Stromal cell of bone marrow (primary cell): ENCODE measurements at places on chromosomes 1 and 21.

- no peak for DNase-seq
These were observed 550.6 kb downstream of the MATN1 start for GRCh38 chr1:30172757-30173156.

DNA sequence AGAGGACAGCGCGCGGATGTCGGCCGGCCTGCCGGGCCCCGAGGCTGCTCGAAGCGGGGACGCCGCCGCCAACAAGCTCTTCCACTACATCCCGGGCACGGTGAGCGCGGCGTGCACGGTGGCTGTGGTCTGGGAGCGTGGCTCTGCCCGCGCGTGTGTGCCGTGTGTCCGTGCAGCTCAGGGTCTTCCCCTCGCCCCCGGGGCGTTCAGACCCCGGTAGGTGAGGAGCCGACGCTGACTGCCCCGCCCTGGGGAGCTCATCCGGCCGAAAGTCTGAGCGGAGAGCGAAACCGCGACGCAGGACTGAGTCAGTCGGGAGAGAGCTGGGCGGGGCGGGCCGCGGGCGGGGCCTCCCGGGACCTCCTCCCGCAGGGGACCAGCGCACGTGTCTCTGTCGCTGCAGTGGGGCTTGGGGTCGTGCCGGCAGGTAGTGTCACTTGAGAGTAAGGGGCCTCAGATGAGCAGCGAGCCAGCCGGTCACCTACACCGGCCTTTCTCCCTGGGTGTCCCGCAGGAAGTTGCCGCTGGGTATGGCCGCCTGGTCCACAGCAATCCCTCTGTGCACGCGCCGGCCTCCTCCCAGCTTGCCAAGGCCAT lies 520 bp downstream of the PLEKHN1 start:
- peak; percentile 33 for DNase-seq

DNA sequence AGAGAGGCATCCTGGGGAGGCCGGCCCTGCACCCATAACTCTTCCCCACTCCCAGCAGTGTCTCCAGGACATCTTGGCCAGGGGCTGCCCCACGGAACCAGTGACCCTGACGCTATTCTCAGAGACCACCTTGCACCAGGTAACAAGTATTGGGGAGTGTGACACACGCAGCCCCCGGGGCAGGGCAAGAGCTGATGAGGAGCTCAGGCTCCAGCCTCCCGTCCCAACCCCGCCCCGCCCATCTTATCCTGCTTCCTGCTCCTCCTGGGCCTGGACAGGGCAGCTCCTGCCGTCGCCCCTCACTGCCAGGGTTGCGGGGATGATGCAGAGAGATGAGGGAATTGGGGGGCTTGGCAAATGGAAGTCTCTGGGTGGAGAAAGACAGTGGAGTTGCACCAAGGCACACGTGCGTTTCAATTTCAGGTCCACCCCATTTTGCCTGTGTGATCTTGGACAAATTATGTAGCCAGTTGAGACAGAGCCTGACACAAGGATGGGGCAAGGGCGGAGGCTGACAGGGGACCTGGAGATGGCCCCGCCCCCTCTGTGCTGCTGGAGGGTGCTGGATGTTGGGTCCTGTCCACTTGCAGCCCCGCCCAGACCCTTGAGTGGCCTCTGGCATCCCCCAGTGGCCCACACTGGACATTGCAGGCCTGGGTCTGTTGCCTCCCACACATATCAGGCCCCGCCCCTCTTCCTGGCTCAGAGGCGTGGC lies 10.7 kb downstream of the CLCNKA start:
- peak; percentile 56 for DNase-seq

GRCh38 chr1:55699228-55699627 lies 484.1 kb upstream of the USP24 start:
- no peak for DNase-seq

- DNase-seq = no peak
These were observed 23.6 kb downstream of the ARMH1 start for GRCh38 chr1:44698138-44698537.

DNA sequence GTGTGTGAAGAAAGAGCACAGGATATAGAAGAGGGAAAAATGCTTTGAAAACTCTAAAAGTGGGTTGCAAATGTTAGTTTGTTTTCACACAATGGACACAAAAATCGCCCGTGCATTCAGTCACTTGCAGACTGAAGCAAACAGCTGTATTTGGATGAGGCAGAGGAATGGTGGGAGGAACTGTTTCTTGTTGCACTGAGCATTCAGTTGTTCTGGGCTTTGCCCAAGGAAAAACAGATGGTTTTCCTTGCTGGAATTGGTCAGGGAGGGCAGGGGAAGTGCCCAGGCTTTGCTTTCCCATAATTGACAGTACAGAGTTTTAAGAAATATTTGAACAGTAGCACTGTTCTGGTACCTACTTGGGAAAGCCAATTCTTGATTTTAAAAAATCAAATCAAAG lies 19.5 kb upstream of the WARS2 start:
- DNase-seq = no peak

DNA sequence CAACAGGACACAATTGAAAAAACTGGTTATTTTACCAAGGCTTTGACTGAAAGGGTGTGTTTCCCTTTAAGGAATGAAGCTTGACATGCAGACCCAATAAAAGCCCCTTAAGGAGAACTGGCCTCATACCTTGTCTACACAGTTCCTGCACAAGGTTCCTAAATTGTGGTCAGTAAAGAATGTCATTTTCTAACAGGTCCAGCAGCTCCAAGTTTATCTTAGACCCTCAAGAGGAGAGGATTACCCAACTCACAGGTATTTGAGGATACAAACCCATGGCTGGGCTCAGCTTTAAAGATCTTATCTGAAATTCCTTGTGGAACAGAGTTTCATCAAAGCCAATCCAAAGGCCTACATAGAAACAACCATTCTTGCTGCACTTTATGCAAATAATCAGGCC lies 31.4 kb upstream of the CBR3 start:
- DNase-seq = no peak

DNA sequence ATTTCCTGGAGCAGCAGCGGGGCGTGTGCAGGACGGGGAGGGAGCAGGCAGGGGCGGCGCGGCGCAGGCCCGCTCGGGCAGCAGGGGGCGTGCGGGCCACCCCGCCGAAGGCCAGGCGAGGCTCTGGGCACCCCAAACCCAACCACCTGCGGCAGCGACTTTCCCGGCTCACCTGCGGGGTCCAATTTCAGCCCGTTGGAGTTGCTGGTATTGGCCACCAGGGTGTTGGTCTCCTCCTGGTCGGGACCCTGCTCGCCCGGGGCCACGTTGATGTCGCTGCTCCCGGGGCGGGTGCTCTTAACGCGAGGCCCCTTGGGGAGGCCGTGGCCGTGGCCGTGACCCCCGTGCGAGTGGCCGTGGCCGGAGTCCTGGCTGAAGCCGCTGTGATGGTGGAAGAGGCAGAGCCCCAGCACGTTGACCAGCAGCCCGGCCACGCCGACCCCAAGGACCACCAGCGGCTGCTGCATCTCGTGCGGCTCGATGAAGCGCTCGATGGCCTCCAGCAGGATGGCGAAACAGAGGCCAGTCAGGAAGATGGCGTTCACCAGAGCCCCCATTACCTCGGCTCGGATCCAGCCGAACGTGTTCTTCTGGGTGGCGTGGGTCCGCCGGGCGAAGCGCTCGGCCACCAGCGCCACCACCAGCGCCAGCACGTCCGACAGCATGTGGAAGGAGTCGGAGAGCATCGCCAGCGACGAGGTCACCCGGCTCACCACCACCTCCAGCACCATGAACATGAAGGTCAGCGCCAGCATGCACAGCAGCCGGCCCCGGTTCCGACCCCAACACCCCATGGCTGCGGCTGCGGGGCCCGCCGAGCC lies 932 bp downstream of the SLC30A1 start:
- no peak for DNase-seq

GRCh38 chr1:153957744-153958110 lies 685 bp downstream of the CRTC2 start:
- DNase-seq = no peak

- DNase-seq = no peak
These were observed 27.2 kb downstream of the SYT6 start for GRCh38 chr1:114126261-114127095.

DNA sequence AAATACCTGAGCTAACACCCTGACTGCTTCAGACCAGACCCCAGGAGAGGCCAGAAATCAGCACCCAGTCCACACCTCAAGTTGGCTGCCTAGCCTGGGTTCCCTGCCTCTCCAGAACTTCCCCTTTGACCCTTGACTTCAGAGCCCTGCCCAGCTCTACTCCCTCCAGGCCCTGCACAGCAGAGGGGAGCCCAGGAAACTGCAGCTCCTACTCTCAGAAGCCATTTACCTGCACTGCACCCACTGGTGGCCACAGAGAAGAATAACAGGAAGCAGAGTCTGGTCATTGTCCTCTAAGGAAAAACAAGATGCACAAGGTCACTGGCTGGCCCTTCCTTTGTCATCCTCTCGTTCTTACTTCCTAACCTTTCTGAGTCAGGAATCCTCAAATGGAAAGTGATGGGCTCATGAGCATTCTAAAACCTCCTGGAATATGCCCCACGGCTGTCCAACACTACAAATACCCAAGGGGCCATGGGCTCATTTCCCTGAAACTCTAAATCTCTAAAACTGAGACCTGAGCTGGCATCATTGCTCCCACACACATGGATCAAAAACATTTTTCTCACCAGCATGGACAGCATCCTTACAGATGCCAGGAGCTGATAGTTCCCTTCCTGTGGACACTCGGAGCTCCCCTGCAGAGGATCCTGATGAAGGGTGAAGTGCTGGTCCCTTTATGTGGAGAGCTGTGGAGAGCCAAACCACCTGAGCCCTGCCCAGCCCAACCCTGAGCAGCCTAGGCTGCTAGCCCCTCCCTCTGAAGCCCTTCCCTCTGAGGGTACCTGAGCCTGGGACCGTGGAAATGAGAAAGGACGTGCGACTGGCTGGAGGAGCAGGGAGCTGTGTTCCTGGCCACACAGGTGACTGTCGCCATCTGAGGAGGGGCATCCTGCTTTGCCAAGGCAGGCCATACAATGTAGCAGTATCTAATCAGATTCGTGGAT lies at the start of gene ITLN2:
ITLN2 (minus strand) TSS at position 652 of the 947 bp plus-strand sequence; CDS start at position 584, 68 bp downstream.
- DNase-seq = peak; percentile 6

- DNase-seq = no peak
These were observed 33.6 kb downstream of the NUP133 start for GRCh38 chr1:229474509-229474908.

DNA sequence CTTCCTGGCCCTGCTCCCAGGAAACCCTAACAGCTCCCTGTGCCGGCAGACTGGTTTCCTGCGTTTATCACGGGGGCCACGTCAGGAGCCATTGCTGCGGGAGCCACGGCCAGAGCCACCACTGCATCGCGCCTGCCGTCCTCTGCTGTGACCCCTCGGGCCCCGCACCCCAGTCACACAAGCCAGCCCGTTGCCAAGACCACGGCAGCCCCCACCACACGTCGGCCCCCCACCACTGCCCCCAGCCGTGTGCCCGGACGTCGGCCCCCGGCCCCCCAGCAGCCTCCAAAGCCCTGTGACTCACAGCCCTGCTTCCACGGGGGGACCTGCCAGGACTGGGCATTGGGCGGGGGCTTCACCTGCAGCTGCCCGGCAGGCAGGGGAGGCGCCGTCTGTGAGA lies 26.1 kb downstream of the RNF223 start:
- no peak for DNase-seq

DNA sequence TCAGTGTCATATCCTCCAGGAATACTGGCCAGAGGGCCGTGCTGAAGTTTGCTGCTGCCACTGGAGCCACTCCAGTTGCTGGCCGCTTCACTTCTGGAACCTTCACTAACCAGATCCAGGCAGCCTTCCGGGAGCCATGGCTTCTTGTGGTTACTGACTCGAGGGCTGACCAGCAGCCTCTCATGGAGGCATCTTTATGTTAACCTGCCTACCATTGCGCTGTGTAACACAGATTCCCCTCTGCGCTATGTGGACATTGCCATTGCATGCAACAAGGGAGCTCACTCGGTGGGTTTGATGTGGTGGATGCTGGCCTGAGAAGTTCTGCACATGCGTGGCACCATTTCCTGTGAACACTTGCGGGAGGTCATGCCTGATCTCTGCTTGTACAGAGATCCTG lies 24.8 kb downstream of the MTR start:
- no peak for DNase-seq

DNA sequence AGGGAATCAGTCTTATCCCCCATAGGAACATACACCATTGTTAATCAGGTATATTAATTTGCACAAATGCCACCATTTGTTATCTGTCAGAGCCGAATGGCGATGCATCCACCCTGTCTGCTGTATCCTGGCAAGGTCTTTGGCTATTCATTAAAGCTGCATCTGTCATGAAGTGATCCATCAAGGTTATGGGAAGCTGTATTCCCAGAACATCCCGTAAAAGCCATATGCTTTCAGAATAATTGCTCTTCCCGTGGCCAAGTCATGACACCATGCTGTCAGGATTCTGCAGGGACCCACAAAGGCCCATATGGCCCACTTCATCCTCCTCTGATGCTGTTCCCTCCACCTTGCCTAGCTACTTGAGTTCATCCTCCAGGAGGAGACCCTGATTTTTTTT lies 103.9 kb downstream of the RAVER2 start:
- no peak for DNase-seq

DNA sequence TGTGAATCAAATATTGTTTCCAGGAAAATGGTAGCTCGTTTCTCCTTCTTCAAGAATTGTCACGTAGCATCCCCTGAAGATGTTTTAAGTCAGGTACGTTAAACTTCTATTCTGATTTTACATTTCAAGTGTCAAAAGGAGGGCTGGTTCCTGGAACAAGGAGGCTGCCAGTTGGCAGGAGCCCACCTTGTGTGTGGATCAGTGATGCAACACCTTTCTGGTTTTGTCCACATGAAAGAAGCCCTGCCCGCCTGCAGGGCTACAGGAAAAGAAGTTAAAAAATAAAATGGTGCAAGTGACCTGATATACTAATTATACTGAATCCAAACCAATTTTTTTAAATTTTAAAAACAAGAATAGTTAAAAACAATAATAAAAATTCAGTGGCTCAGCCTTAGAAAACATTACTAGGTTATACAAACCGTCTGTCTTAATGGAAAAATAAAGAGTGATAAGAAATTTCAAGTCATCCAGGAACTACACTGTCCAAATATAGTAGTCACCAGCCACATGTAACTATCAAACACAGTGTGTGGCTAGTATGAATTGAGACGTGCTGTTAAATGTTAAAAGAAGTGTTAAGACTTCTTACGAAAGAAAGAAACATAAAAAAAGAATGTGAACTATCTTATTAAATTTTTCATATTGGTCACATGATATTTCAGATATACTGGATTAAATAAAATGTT lies 123.1 kb downstream of the APP start:
- no peak for DNase-seq

- no peak for DNase-seq
These were observed 5.0 kb downstream of the MEF2D start for GRCh38 chr1:156495401-156496140.

- DNase-seq = no peak
These were observed 88.4 kb upstream of the COL6A1 start for GRCh38 chr21:45892916-45893739.

- DNase-seq = no peak
These were observed 973.5 kb upstream of the B3GALT2 start for GRCh38 chr1:194159941-194160340.

DNA sequence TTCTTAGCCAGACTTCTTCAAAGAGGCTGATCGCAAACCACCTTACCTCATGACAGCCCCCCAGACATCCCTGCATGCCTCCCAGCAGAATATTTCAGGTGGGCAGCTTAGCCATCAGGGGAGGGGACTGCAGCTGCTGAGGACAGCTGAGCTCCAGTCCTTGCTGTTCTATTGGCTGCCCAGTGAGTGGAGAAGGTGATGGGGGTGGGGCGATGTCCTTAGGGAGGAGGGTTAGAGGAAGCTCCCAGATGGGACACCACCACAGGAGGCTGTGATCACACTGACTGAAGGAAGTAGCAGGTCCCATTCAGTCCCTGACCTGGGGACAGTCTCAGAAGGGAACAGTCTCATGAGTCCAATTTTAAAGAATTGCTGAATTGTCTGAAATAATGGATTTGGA lies 38.3 kb downstream of the GJA5 start:
- DNase-seq = no peak
